Left ventricle myocardium inferior (tissue), 1 donor: ENCODE measurements at places on chromosomes 7 and 10. TPM values are rescaled to one million over a fixed set of nuclear protein-coding genes. Genes with fewer than 3 reads are reported as not detected.
A peak's percentile ranks its signal among the peaks of the same experiment; 100 is the strongest.

DNA sequence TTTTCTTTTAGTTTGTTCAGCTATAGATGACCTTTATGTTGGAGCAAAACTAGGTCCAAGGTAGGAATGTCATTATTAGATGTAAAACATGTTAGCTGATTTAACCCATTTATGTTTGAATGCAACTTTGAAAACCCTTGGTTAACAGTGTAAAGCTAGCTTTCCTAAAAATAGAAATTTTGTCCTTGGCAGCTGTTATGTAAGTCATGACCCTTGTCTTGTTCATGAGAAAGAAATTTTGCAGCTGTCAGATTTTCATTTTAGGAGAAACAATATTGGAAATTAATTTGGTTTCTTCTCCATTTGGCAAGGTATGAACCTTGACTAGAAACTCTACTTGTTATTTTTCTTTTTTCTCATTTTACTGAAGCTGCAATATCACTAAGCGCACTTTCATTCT is 23.9 kb upstream of the CCAR1 start:
- H3K4me3 ChIP-seq, result no peak overlapping the region
- H3K27me3 ChIP-seq, result no peaks in the 10 kb centered on the region
- H3K27ac ChIP-seq, result no peak overlapping the region
- H3K4me1 ChIP-seq, result peaks cover 11% of the 10 kb centered on the region
- no peak for DNase-seq

- peaks cover 6% of the 10 kb centered on the region for H3K4me1 ChIP-seq
- DNase-seq, result no peak
- H3K27me3 ChIP-seq, result no peaks in the 10 kb centered on the region
Observed at GRCh38 chr10:80425901-80426300, 17.6 kb downstream of the PRXL2A start.

- peak overlapping the region; percentile 91 for H3K4me3 ChIP-seq
- H3K4me1 ChIP-seq, result peaks cover 54% of the 10 kb centered on the region
- DNase-seq, result no peak
- H3K27ac ChIP-seq, result peak overlapping the region; percentile 79
- H3K27me3 ChIP-seq, result no peaks in the 10 kb centered on the region
- H3K36me3 ChIP-seq, result peaks cover 17% of the 10 kb centered on the region
Observed at GRCh38 chr7:128863433-128863989, 855 bp downstream of the ATP6V1F start.

DNA sequence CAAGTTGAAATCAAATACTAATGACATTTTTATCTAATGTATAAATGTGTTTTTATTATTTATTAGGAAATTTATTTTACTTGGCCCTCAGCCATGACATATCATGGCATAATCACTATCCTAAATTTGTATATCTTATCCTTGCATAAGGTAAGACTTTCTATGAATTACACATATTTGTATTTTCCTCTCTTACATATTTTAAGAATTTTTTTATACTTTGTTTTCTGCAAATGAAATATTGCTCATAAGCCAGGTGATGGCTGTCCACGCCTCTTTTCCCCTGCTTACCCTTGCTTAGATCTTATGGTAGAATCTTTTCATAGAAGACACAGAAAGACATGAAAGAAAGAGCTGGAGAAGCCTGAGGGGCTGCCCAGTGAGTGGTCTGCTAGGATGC is 48.2 kb downstream of the IKZF1 start:
- H3K4me3 ChIP-seq, result no peak overlapping the region
- no peaks in the 10 kb centered on the region for H3K4me1 ChIP-seq
- no peak overlapping the region for H3K27ac ChIP-seq
- H3K36me3 ChIP-seq, result no peaks in the 10 kb centered on the region

DNA sequence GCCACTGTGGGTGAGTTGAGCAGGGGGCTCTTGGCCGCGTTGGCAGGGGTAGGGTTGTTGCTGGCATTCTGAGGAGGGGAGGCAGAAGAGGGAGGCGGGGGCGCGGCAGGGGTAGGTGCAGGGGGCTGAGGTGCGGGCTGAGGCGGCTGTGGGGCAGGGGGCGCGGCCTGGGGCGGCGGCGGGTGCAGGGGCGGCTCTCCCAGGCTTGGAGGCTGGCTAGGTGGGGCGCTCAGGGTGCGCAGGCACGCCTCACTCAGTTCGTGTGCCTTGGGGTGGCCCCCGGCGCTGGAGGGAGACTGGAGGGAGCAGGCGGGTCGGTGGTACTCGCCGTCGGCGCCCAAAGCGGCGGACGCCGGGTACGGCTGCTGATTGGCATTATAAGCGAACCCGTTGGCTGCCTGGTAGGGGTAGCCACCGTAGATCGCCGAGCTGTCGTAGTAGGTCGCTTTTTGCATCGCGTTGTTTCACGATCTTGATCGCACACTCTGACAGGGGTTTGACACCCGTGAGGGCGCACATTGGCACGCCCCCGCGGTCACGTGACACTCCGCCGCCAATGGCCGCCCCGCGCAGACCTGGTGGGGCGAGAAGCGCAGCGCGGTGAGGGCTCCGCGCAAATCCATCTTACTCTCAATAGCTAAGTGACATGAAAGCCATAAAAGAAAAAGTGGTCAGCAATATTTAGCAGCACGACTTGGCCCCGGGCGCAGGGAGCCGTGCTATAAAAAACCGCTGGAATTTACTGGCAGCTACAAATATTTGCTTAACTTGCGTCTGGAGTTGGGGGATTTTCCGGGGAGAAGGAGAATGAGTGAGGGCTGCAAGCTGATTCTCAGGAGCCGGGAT is 7.9 kb upstream of the HOXA2 start:
- H3K4me1 ChIP-seq, result peaks cover 28% of the 10 kb centered on the region
- no peaks in the 10 kb centered on the region for H3K36me3 ChIP-seq
- no peak overlapping the region for H3K4me3 ChIP-seq

DNA sequence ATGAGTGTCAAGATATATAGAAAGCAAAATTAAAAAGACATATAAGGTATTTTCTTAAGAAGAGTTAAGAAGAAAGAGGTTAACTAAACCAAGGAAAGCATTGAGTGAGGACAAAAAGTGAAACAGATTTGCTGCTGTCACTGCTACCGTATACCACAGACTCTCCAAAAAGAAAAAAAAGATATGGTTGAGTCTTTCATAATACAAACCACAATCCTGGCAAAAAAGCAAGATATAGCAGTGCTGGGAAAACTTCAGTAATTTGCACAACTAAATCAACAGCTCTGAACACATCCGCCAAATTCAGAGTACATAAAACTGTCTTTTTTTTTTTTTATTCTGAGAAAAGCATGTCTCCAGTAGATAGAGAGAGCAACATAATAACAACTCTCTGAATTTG is 114.7 kb downstream of the ETV1 start:
- H3K4me3 ChIP-seq, result peak overlapping the region; percentile 32
- no peaks in the 10 kb centered on the region for H3K36me3 ChIP-seq
- H3K27ac ChIP-seq, result no peak overlapping the region
- DNase-seq, result no peak

NEBL gene
- total RNA-seq, result 805 TPM

CCDC136 gene
- total RNA-seq, result 8.2 TPM

CHAT gene
- total RNA-seq, result not detected

LFNG gene
- 5.2 TPM for total RNA-seq

FAM20C gene
- total RNA-seq, result 22.2 TPM
